ENCODE measurements at places on chromosomes 7 and 10.

DNA sequence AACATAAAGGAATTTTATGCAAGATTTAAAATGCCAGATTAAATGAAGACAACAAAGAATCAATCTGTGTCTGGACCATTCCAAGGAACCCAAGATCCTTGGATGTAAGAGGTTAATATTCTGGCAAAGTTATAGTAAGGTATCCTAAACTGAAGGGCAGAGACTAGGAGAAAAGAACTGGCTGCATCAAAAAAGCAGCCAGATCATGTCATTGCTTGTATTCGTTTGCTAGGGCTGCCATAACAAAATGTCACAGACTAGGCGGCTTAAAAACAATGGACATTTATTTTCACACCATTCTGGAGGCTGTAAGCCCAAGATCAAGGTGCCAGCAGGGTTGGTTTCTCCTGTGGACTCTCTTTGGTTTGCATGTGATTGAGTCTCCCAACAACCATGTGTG lies 99.7 kb downstream of the ADCYAP1R1 start:
- no peak for DNase-seq

DNA sequence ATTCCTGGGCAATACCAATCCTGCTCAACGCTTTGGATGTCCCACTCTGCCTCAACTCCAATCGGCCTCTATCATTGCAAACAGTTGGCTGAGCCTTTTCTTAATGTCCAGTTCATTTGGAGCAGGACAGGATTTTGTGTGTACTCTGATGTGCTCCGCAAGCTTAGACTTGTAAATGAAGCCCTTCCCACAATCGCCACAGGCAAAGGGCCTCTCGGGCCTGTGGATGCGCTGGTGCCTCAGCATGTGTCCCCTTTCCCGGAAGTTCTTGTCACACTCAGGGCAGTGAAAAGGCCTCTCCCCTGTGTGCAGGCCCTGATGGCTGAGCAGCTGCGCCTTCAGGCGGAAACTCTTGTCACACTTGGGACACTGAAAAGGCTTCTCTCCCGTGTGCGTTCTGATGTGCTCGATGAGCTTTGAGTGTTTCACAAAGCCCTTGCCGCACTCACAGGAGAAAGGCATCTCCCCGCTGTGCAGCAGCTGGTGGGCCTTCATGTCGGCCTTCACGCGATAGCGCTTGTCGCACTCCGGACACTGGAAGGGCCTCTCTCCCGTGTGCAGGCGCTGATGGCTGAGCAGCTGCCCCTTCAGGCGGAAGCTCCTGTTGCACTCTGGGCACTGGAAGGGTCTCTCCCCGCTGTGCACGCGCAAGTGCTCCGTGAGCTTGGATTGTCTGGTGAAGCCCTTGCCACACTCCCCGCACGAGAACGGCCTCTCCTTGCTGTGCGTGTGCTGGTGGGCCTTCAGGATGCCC lies 20.0 kb downstream of the ZNF786 start:
- DNase-seq = no peak

DNA sequence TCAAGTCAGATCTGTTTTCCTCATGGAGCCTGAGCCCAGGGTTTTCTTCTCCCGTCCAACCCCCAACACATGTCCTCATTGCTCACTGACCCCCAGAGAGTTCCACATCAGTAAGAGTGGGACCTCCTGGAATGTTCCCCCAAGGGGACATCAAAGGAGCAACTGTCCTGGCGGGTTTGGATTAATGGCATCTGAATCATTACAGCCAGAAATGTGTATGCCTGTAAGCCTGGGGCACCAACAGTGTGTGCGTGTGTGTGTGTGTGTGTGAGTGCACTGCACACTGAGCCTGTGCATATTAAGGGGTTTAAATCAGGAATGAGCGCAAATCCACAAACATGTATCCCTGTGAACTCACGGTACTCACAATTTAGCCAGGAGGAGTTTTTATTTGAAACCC lies 222.3 kb downstream of the PLXNA4 start:
- no peak for DNase-seq

DNA sequence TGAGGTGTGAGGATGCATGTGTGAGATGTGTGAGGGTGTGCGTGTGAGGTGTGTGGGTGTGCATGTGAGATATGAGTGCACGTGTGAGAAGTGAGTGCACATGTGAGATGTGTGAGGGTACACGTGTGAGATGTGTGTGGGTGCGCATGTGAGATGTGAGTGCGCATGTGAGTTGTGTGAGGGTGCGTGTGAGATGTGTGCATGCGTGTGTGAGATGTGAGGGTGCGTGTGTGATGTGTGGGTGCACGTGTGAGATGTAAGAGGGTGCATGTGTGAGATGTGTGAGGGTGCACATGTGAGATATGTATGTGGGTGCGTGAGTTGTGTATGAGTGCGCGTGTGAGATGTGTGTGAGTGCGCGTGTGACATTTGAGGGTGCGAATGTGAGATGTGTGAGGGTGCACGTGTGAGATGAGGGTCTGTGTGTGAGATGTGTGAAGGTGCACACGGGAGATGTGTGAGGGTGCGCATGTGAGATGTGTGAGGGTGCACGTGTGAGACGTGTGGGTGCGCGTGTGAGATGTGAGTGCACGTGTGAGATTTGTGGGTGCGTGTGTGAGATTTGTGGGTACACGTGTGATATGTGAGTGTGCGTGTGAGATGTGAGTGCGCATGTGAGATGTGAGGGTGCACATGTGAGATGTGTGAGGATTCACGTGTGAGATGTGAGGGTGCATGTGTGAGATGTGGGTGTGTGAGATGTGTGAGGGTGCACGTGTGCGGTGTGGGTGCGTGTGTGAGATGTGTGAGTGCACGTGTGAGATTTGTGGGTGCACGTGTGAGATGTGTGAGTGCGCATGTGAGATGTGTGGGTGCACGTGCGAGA lies 30.5 kb downstream of the PPIF start:
- no peak for DNase-seq

DNA sequence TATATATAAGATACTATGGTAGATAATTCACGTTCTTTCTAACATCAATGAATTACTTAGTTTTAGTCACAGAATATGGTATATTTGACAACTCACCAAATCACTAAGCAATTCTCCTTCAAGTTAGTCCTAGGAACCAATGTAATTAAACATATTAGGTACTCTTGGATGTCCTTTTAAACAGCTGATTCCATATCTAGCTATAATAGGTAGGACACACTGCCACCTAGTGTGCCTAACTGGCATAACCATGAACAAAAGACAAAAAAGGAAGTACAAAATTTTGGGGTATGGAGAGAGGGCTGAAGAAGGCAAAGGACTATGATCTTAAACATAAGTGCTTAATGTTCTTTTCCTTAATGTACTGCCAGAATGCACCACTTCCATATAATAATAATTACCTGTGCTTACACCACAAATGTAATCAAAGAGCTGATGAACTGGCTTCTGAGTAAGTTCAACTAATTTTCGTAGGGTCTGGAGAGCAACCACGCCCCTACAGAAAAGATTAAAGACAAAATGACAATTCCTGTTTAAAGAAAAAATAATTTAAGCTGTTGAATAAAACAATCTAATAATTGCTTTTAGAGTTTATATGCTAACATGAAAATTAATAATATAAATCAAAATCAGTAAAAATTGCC lies 28.7 kb downstream of the PNPLA8 start:
- DNase-seq = peak; percentile 16

DNA sequence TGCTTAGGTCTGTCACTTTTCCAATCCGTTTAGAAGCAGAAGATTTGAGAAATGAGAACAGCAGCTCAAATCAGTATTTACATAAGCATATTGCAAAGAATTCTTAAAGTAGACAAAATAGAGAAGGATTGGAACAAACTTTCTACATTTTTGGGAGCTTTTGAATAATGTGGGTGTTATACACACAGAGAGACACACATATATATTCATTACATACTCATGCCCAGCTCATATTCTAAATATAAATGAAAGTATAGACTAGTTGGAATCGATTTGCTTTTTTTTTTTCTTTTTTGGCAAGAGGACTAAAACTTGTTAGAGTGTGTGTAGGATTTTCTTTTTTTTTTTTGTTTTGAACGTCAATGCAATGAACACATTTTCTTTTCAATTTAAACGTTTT lies 538.9 kb downstream of the AUTS2 start:
- DNase-seq = no peak

DNA sequence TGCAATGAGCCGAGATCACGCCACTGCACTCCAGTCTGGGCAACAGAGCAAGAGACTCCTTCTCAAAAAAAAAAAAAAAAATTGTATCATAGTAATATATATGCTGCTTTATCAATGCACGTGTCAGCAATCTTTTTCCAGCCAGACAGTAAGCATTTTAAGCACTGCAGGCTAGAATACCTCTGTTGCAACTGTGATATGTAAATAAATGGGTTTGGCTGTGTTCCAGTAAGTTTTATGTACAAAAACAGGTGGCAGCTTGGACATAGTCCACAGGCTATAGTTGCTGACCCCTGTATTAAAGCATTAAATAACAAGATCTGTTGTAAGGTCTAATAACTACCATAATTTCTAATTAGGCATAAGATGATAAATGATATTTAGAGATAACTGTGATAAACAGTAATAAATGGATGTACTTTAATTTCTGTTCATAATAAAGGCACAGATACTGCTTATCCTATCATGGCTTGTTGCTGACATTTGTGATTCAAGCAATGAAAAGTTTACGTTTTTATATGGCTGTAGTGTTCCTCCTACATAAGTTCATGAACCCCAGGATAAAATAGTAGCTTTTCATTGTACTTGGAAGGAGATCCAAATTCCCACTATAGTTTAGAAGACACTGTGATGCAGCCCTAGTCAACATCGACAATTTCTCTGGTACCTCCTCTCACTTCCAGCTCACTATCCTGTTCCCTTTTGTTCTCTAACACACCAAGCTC lies 161.4 kb downstream of the ELMO1 start:
- DNase-seq = peak; percentile 16

- DNase-seq = no peak
These were observed 169.9 kb upstream of the AOAH start for GRCh38 chr7:36894190-36894589.

GRCh38 chr7:1238450-1238882 lies 5.8 kb downstream of the UNCX start:
- no peak for DNase-seq

GRCh38 chr10:18658271-18659124 lies 733 bp upstream of the ARL5B start:
- DNase-seq = peak; percentile 4

DNA sequence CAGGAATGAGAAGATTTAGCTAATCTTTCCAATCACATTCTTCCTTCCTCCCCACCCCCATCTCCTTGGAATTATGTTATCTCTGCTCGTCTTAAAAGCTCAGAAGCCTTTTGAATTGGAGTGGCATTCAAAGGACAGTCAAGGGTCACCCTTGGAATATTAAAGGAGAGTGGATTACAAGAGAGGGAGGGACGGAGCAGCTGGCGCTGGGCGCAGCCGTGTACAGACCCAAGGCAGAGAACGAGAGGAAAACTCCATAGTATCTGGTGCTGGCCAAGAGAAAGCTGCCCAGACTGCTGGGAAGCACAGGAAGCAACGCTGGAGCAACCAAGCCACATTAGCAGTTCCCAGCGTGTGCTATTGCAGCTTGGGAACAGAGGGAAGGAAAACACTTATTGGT lies 95.7 kb downstream of the POU6F2 start:
- DNase-seq = no peak

- no peak for DNase-seq
These were observed 103.8 kb downstream of the UNCX start for GRCh38 chr7:1336509-1336908.

DNA sequence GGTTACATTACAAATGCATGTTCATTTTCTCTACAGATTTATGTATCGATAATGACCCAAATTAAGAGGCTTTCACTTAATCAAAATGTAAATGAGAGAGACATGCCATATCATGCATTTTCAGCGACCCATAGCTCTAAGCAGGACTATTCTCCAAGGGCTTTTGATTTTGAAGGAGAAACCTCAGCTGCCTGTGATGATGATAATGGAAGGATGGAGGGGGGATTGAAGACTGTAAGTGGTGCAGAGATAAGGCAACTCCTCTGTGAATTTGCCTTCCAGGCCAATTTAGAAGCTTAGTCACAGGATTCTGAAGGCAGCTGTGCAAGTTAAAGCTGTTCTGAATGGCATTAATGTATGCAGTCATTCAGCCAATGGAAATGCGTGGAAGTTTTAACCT lies 8.3 kb downstream of the VSTM2A start:
- no peak for DNase-seq

GRCh38 chr7:74320645-74321221 lies 31.5 kb downstream of the CLIP2 start:
- DNase-seq = no peak

DNA sequence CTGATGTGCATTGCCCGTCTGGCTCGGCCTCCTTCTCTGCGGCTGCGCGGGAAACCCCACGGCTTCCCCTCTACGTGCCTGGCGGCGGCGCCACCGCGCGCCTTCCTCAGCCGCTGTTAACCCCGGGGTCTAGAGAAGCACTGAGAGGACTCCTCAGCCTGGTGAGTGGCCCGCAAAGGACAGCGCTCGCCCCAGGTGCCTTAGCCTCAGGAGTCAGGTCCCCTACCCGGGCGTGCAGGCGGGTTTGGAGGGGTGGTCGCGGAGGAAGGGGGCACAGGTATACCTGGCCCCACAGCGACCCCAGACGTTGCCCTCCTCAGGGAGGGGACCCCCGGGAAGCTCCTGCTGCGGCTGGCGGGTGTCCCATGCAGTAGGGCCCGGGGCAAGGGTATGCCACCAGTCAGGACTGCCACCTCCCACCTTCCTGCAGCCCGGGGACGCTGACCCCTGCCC lies 51.0 kb downstream of the ARL5B start:
- DNase-seq = no peak

DNA sequence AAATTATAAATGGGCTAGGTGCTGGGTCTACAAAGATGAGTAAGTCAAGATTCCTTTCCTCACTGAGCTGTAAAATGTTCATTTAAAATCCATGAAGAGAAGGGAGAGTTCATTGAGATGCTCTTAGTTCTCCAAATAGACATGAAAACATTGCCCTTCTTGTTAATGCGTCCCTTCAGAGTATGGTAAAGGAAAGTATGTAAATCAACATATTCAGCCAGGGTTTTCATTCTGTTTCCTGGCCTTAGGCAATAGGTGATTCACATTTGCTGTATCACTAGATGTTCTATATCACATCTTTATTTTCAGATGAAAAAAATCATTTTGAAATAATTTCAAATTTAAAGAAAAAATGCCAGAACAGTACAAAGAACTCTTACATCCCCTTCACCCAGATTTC lies 5.4 kb downstream of the ANKIB1 start:
- DNase-seq = no peak

- DNase-seq = no peak
These were observed 83.4 kb upstream of the FAM3C start for GRCh38 chr7:121479466-121479865.

GRCh38 chr7:157016024-157016351 lies 5.5 kb upstream of the MNX1 start:
- DNase-seq = no peak

GRCh38 chr10:6386346-6386745 lies 183.6 kb downstream of the PFKFB3 start:
- DNase-seq = no peak

DNA sequence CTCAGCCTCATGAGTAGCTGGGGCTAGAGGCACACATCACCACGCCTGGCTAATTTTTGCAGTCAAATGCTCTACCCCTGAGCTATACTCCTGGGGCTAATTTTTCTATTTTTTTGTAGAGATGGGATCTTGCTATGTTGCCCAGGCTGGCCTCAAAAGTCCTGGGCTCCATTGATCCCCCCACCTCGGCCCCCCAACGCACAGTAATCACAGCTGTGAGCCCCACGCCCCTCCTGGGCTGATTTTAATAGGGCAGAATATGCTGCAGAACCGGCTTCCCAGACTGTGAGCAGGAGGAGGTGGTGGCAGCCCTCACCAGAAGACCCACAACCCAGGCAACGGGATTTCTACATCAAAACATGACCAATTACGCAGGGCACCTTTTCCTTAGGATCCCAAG lies 15.2 kb downstream of the BRAT1 start:
- no peak for DNase-seq

GRCh38 chr7:25091779-25092178 lies 33.3 kb downstream of the CYCS start:
- DNase-seq = no peak

GRCh38 chr7:116687801-116688201 lies 15.8 kb downstream of the MET start:
- no peak for DNase-seq
